ENCODE measurements at places on chromosomes 6 and 20.
A peak's percentile ranks its signal among the peaks of the same experiment; 100 is the strongest.

- no peaks in the 10 kb centered on the region for H3K4me1 ChIP-seq
- no peaks in the 10 kb centered on the region for H3K27me3 ChIP-seq
- no peak for DNase-seq
Measured at GRCh38 chr6:113129991-113130390, 727.2 kb upstream of the MARCKS start.

DNA sequence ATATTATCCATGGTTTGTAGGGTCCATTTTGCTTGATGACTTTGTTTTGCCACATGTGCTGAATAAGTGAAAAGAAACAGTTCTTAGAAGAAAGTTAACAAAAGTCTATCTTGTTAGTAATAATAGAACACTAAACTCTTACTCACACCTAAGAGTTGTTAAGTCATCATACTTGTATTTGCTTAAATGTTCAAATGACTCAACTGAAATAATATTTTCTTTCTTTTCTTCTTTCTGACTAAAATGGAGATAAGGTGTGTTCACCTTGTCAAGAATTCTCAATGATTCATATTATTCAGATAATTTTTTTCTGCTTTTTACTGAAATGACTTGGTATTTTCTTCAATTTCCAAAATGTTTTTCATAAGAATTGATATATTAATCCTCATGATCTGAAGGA, 327.2 kb downstream of the HTR1B start:
- H3K36me3 ChIP-seq, result no peaks in the 10 kb centered on the region
- H3K27me3 ChIP-seq, result no peaks in the 10 kb centered on the region
- no peaks in the 10 kb centered on the region for H3K4me1 ChIP-seq
- no peak overlapping the region for H3K27ac ChIP-seq
- DNase-seq, result no peak
- H3K4me3 ChIP-seq, result no peak overlapping the region

DNA sequence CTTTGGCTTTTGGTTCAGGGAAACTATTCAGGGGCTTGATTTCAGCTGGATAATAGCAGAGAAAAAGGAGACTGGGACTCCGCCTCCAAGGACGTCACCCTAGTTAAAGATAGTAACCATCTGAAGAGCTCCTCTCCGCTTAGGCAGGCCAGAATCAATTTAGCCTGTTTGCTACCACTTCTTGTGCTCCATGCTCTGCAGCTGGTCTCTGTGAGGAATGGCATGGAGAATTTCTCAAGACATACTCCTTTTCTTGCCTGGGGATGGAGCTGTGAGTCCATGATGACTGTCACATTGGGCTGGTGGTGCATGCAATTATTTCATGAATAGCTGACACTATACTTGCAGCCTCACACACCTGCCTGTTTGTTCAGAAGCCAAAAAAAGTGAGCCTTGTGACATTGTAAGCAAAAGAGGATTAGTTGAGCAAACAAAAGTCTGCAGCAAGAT, 61.4 kb downstream of the TXLNB start:
- H3K27ac ChIP-seq, result no peak overlapping the region
- no peak for DNase-seq
- H3K4me3 ChIP-seq, result no peak overlapping the region
- peaks cover 21% of the 10 kb centered on the region for H3K4me1 ChIP-seq
- H3K36me3 ChIP-seq, result no peaks in the 10 kb centered on the region
- H3K27me3 ChIP-seq, result no peaks in the 10 kb centered on the region

DNA sequence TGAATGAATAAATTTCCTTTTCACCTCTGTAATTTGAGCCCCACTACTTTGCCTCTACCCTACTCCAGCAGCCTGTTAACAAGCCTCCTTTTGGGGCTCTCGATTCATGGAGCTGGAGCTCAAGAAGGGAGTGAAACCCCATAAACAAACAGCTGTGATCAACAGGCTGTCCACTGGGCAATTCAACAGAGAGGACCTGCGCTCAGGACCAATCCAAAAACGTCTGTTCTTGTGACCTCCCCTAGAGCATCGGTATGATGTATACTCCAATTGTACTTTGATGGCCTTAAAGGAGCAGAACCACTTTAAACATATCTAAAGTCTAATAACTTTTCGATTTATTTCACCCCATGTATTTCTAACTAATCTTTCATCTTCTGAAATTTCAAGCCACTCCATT, 37.4 kb downstream of the HIVEP2 start:
- DNase-seq, result no peak
- H3K27ac ChIP-seq, result no peak overlapping the region
- H3K4me1 ChIP-seq, result peaks cover 4% of the 10 kb centered on the region
- H3K27me3 ChIP-seq, result no peaks in the 10 kb centered on the region
- no peaks in the 10 kb centered on the region for H3K36me3 ChIP-seq

DNA sequence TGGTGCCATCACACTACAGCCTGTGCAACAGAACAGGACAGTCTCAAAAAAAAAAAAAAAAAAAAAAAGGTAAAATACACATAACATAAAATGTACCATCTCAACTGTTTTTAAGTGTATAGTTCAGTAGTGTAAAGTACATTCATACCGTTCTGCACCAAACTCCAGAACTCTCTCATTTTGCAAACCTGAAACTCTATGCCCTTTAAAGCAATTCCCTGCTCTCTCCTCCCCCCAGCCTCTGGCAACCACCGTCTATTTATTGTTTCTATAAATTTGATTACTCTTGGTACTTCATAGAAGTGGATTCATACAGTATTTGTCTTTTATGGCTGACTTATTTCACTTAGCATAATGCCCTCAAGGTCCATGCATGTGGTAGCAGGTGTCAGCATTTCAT, 12.9 kb downstream of the RIPOR2 start:
- H3K27ac ChIP-seq, result no peak overlapping the region
- DNase-seq, result no peak
- no peaks in the 10 kb centered on the region for H3K36me3 ChIP-seq
- no peaks in the 10 kb centered on the region for H3K4me1 ChIP-seq
- no peak overlapping the region for H3K4me3 ChIP-seq

DNA sequence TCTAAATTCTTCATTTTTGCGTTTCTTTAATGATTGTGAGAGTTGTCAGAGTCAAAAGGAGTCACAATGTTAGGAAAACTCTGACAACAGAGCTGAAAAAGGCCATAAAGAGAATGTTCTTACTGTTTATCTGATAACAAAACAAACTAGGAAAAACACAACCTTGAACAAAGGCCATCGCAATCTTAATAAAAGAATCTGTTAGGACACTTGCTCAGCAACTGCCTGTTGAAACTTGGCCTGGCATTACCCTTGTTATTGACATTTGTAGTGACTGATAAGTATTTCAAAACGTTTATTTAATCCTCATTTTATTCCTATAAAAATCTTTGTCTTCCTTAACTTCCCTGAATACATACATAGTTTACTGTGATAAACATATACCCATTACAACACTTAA, 15.7 kb downstream of the GSTA1 start:
- H3K27me3 ChIP-seq, result no peaks in the 10 kb centered on the region
- no peak for DNase-seq
- H3K36me3 ChIP-seq, result no peaks in the 10 kb centered on the region

- no peaks in the 10 kb centered on the region for H3K27me3 ChIP-seq
- no peaks in the 10 kb centered on the region for H3K36me3 ChIP-seq
- H3K27ac ChIP-seq, result no peak overlapping the region
- DNase-seq, result no peak
- H3K4me3 ChIP-seq, result no peak overlapping the region
- no peaks in the 10 kb centered on the region for H3K4me1 ChIP-seq
Measured at GRCh38 chr6:53139841-53140413, 8.7 kb downstream of the GCM1 start.

GRCh38 chr20:3121955-3122610, 37.6 kb upstream of the AVP start:
- peaks cover 7% of the 10 kb centered on the region for H3K4me1 ChIP-seq
- no peak for DNase-seq
- H3K27me3 ChIP-seq, result no peaks in the 10 kb centered on the region
- H3K36me3 ChIP-seq, result peaks cover 57% of the 10 kb centered on the region

DNA sequence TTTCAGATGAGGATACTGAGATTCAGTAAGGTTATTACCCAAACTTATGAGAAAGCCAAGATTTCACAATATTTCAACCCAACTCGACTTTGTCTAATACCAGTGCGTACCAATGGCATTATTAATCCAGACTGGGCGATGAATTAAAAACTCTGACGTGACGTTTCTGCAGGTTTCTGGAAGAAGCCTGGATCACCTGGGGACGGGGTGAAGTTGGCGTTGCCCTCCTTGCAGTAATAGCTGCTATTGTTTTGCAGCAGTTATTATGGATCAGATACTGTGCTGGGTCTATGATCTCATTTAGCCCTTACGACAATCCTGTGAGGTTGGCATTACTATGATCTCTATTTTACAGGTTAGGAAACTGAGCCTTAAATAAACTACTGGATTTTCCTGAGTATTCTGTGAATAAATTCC, 569 bp upstream of the CDC5L start:
- peak overlapping the region; percentile 95 for H3K27ac ChIP-seq
- H3K27me3 ChIP-seq, result no peaks in the 10 kb centered on the region
- DNase-seq, result no peak
- peaks cover 14% of the 10 kb centered on the region for H3K4me1 ChIP-seq
- peak overlapping the region; percentile 95 for H3K4me3 ChIP-seq

- H3K27me3 ChIP-seq, result no peaks in the 10 kb centered on the region
- no peaks in the 10 kb centered on the region for H3K36me3 ChIP-seq
- no peak overlapping the region for H3K4me3 ChIP-seq
- H3K4me1 ChIP-seq, result peaks cover 7% of the 10 kb centered on the region
- H3K27ac ChIP-seq, result peak overlapping the region; percentile 23
Measured at GRCh38 chr20:34350095-34350494, 13.0 kb upstream of the ITCH start.

- H3K27ac ChIP-seq, result no peak overlapping the region
- peaks cover 11% of the 10 kb centered on the region for H3K4me1 ChIP-seq
- DNase-seq, result no peak
- no peaks in the 10 kb centered on the region for H3K36me3 ChIP-seq
- H3K4me3 ChIP-seq, result no peak overlapping the region
- H3K27me3 ChIP-seq, result no peaks in the 10 kb centered on the region
Measured at GRCh38 chr20:48649104-48649626, 178.6 kb downstream of the PREX1 start.

GRCh38 chr6:104754788-104755409, 104.8 kb downstream of the HACE1 start:
- no peak for DNase-seq
- no peaks in the 10 kb centered on the region for H3K36me3 ChIP-seq
- H3K4me3 ChIP-seq, result no peak overlapping the region
- no peak overlapping the region for H3K27ac ChIP-seq
- no peaks in the 10 kb centered on the region for H3K4me1 ChIP-seq

GRCh38 chr20:50286609-50287008, 96.0 kb downstream of the CEBPB start:
- no peaks in the 10 kb centered on the region for H3K36me3 ChIP-seq

DNA sequence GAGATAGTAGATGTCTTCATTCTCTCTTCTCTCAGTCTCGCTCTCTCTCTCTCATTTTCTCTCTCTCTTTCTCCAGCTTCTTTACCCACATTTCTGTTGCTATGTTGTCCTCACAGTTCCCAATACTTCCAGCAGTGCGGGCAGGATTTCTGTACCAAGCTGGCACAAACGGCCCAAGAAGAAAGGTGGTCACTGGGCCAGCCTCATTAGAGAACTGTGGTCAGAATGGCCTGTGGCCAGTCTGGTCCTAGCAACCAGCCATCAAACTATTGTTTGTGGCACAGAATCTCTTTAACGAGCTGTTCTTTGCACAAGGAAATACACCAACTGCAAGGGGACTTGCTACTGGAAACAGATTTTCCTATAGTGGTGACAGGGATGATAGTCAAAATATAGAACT, 81.3 kb downstream of the SEL1L2 start:
- no peaks in the 10 kb centered on the region for H3K36me3 ChIP-seq
- no peaks in the 10 kb centered on the region for H3K4me1 ChIP-seq
- no peak overlapping the region for H3K27ac ChIP-seq
- no peak for DNase-seq
- no peak overlapping the region for H3K4me3 ChIP-seq

DNA sequence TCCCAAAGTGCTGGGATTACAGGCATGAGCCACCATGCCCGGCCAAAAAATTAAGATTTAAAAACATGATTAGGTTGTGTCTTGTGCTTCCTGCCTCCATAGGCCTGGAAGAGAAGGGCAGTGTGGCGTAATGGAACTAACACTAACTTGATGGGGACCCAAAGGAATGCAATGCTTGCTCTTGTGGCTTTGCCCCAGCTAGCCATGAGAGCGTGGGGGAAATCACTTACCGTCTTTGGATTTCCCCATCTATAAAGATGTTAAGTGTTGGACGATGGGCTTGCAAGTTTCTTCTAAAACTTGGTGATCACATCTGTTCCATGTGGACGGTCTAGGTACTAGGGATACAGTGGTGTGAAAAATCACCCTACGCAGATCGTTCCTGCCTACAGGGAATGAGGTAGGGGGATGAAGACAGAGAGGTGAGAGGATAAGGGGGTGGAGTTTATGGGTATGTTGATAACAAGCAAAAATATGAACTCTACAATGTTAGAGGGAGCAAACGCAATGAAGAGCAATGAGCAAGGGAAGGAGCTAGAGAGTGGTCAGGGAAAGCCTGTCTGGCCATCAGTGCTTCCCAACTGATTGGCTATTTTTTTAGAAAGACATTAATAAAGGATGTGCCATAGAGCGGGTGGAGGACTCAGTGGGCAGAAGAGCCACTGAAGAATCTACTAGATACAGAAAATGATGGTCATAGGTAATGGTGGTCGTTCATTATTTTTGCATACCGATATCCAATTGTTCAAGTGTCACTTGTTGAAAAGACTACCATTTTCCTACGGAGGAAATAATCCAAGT, 165.2 kb downstream of the BCAS1 start:
- H3K27ac ChIP-seq, result peak overlapping the region; percentile 84
- H3K27me3 ChIP-seq, result no peaks in the 10 kb centered on the region
- peaks cover 13% of the 10 kb centered on the region for H3K4me1 ChIP-seq
- no peak for DNase-seq
- H3K4me3 ChIP-seq, result no peak overlapping the region
- H3K36me3 ChIP-seq, result no peaks in the 10 kb centered on the region

DNA sequence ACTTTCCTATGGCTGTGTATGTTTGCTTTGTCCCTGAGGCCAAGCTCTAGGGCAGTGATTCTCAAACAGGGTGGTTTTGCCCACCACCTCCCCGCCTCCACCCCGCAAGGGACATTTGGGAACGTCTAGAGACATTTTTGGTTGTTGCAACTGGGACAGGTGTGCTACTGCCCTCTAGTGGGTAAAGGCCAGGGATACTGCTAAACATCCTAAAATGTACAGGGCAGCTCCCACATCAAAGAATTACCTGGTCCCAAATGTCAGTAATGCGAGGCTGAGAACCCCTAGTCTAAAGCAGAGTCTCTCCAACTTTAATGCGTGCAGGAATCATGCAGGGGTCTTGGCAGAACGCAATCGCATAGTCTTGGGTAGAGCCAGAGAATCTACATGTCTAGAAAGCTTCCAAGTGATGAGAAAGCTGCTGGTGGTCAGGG, 5.1 kb downstream of the KCNS1 start:
- H3K27me3 ChIP-seq, result peaks cover 11% of the 10 kb centered on the region
- no peaks in the 10 kb centered on the region for H3K36me3 ChIP-seq
- DNase-seq, result no peak

- H3K27me3 ChIP-seq, result no peaks in the 10 kb centered on the region
- no peak overlapping the region for H3K4me3 ChIP-seq
- H3K36me3 ChIP-seq, result no peaks in the 10 kb centered on the region
- H3K27ac ChIP-seq, result no peak overlapping the region
Measured at GRCh38 chr6:143676437-143677045, 1.2 kb upstream of the PHACTR2 start.

- no peak overlapping the region for H3K27ac ChIP-seq
- DNase-seq, result no peak
- no peaks in the 10 kb centered on the region for H3K27me3 ChIP-seq
- peaks cover 5% of the 10 kb centered on the region for H3K4me1 ChIP-seq
Measured at GRCh38 chr6:6328451-6328850, 8.0 kb upstream of the F13A1 start.

GRCh38 chr20:43838703-43839060, 76.0 kb upstream of the TOX2 start:
- no peaks in the 10 kb centered on the region for H3K36me3 ChIP-seq
- no peaks in the 10 kb centered on the region for H3K4me1 ChIP-seq
- DNase-seq, result no peak
